ENCODE measurements at places on chromosomes 16 and 17. TPM values are rescaled to one million over a fixed set of nuclear protein-coding genes. Genes with fewer than 3 reads are reported as not detected.

GP2 gene
- total RNA-seq, result not detected

KRT33B gene
- total RNA-seq, result not detected

PRR35 gene
- not detected for total RNA-seq

TP53TG3F gene
- total RNA-seq, result not detected

KRT37 gene
- not detected for total RNA-seq

DNA sequence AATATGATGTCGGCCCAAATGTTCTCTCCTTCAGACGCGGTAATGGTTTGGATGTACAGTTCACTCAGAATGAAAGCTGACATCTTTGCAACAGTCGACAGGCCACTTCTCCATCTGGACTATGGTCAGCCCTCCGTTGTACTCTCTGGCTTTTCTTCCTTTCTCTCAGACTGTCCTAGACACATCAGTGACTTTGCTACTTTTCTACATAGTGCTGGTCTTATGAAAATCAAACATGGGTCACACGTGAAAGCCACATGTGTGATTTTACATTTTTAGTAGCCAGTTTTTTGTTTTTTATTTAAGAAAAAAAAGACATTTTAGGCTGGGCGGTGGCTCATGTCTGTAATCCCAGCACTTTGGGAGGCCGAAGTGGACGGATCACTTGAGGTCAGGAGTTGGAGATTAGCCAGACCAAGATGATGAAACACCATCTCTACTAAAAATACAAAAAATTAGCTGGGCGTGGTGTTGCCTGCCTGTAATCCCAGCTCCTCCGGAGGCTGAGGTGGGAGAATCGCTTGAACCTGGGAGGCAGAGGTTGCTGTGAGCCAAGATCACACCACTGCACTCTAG is 644.1 kb downstream of the KCNJ2 start:
- no peak for DNase-seq

DNA sequence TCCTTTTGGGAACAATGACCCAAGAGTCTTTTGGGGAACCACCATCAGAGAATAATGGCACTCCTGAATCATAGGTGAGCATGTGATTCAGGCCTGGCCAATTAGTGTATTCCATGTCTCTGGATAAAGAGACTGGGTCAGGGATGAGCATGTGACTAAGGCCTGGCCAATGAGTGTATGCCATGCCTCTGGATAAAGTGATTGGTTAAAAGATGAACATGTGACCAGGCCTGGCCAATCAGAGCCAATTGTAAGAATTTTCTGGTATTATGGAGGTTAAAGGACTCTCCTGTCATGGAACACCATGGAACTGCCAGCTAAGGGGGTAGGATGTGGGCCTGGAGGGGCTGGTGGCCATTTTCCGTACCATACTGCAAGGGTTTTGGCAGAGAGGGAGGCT is 194.3 kb downstream of the C16orf78 start:
- DNase-seq, result no peak

GRCh38 chr16:89334988-89335802 is 117.7 kb downstream of the ZNF778 start:
- DNase-seq, result no peak

- no peak for DNase-seq
These were observed 6.1 kb downstream of the ZP2 start for GRCh38 chr16:21205303-21205702.

- DNase-seq, result no peak
These were observed 84.6 kb downstream of the NT5M start for GRCh38 chr17:17387498-17388362.

DNA sequence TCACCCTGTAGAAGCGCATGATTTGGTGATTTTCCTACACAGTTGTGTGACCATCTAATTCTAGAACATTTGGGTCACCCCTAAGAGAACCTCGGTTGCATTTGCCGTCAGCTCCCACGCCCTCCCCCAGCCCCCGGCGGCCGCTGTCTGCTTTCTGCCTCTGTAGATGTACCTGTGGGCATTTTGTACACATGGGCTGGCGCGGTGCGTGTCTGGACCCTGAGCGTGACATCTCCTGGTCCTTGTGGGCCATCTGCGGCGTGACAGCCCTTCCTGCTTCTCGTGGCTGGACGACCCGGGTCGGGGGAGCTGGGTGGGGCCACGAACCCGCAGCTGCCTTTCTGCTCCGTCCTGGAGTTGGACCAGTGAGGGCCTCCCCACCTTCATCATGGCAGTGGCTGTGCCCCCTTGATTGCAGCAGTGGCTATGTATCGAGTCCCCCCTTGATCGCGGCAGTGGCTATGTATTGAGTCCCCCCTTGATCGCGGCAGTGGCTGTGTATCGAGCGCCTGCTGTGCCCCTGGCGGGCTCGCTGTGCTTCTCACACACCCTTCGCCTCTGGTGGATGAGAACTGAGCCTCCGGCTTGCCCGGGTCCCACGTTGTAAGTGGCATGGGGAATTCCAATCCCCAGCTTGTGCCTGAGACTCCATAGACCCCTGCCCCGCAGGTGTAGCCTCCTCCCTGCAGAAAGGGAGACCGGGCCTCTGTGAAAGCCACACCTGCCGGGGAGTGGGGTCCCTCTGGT is 24.1 kb downstream of the GSE1 start:
- no peak for DNase-seq

GRCh38 chr17:76701471-76701967 is 9.2 kb downstream of the MXRA7 start:
- DNase-seq, result no peak

DNA sequence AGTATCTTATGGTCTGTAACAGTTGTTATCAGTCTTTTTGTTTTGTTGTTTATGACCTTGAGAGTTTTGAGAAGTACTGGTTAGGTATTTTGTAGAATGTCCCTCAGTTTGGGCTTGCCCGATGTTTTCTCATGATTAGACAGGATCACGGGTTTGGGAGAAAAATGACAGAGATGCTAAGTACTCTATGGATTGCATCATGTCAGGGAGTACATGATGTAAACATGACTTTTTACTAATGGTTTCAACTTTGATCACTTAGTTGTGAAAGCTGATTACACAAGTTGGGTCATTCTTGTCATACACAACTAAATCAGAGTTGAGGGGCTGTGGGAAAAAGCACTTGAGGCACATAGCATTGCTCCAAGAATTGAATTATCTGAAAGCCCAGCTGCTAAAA is 94.7 kb upstream of the SIAH1 start:
- DNase-seq, result peak; percentile 40

DNA sequence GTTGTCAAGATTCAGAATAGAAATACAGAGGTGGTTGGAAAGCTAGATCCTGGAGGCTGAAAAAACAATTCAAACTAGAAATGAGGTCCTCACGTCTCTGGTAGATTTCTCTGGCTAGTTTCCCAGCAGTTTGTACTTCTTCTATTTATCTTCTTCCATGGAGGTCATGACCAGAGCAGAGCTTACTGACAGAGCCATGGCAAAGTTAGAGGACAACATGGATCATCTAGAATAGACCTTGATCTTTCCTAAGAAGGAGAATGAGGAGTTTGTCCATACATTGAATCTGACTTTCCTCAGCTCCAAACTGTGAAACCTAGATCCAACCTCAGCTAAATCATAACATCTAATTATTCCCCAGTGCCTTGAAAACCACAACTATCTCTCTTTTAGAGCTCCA is 900.8 kb upstream of the GOT2 start:
- no peak for DNase-seq
